Stimulated activated CD8-positive, alpha-beta memory T cell treated with anti-CD3 and anti-CD28 coated beads, Interleukin-15, amount 100 ng/mL, for 48 hours (primary cell): ENCODE measurements at places on chromosomes 1 and 21.

DNA sequence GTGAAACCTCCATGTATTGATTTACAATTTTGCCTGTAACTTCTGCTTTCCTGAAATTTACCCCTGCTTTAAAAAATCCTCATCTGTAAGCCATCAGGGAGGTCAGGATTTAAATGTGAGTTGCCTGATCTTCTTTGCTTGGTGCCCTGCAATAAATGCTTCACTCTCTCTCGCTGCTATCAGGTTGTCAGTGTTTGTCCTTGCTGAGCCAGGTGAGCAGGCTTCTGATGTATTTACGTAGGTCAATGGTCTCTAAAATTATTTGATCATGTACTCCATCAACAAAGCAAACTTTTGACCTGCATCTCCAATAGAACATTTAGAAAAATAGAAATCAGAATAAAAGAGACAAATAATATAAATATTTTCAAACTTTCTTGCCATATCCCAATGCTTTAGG is 453.4 kb downstream of the DPYD start:
- no peak for DNase-seq

DNA sequence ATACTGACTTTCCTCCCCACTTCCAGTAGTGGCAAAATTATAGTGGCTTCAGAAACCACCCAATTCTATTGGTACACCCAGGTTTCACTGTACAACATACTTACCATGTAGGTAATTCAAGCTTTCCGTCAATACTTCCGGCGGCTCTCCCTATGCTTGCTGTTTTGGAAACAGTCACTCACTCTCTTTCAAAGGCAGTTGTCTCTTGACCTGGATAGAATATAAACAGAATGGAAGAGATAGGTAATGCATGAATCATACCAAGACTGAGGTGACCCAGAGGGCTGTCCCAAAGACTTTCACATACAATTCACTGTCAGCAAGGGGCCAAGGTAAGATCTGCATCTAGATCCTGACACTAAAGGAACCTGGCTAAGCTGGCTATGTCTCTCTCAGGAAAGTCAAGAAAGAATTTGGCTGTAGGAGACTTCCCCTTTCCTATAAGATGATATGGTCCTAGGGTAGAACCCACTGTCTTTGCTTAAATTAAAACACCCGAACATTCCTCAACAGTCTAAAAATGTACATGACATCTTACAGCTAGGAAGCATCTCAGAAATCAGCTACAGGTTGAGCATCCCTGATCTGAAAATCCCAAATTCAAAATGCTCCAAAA is 59.6 kb downstream of the LUZP1 start:
- no peak for DNase-seq

DNA sequence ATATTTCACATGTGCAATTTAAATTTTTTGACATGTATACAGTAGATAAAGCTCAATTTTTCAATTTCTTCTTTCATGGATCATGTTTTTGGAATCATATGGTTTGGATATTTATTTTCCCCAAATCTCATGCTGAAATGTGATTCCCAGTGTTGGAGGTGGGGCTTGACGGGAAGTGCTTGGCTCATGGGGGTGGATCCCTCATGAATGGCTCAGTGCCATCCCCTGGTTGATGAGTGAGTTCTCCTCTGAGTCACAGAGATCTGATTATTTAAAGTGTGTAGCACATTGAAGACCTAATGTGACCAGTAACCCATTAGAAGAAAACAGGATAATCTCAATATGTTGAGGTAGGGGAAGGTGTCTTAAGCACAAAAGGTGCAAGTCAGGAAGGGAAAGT is 9.1 kb upstream of the IFI16 start:
- no peak for DNase-seq

DNA sequence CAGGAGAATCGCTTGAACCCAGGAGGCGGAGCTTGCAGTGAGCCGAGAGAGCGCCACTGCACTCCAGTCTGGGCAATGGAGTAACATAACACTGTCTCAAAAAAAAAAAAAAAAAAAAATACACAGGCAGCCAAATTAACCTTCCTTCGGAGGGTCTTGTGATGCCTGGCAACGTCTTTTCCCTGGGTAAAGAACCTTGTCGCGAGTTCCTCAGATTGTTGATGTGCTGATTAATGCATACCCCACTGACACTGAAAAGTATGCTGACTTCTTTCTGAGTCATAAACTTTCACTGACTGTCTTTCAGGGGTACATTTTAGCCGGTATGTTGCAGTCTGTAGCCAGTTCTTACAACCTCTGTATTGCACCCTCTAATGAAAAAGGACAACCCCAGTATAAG is 95.1 kb upstream of the SOD1 start:
- DNase-seq = no peak

DNA sequence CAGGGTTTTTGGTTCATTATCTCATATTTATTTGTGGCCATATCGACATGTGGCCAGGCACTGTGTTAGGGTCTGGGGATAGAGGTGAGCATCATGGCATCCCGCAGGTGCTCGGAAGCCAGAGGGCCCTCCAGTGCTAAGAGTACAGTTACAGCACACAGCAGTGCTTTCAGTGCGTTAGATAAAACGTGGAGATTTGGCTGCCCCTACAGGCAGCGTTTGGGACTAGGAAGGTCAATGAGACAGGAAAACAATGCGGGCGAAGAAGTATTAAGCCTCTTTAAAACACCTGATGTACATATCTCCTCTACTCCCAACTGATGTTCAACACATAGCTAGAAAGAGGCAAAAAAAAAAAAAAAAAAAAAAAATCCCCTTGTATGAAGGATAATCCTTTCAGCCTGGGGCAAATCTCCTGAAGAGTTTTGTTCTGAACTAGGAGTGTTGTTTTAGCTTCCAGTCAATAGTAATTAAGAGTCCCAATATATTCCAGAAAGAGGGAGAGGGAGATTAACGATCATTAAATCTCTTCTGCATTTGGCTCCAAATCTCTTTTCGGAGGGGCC is 80.1 kb downstream of the CAPZB start:
- no peak for DNase-seq

DNA sequence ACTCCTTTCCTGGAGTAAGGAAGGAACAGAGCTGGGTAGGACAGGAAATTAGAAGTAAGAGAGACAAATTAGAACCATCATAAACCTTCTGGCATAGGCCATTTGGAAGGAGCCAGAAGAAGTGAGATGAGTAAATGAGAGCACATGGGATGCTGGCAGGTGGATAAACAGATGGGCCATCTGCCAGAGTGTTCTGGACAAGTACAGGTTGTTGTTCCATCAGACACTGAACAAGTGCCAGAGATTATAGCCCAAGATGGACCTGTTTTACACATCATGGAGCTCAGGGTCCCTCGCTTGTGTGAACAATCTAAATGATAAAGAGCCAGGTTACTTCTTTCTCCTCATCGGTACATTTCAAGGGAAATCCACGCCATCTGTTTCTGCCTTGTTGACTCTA is 200.3 kb downstream of the HHIPL2 start:
- DNase-seq = no peak

DNA sequence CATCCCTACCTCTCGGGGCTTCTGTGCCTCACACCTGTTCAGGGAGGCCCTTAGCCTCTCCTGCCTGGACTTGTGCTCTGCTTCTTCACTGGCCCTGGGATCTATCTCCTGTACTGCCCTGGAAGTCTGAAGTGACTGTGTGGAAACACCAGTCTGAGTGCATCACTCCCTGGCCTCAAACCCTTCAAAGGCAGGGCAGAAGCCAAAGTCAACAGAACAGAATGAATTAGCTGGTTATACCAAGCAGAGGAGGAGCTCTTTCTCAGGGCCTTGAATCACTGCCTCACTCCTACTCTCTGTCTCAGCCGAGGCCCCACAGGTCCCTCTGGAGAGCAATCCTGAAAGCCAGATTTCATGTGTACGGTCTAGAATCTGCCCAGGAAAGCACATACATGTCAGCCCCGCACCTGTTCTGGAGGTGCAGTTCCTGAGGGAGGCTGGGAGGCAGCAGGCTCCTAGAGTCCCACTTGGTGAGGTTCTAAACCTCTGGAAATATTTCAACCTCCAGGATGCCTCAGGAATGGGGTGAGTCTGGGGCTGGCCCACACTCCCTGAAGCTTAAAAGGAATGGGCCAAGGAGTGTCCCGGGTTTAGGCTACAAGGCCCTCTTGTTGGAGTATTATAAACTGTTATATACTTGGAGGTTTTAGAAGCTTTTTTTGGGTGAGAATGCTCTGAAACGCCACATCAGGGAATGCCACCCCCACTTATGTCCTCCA is 98.3 kb downstream of the ABCA4 start:
- DNase-seq = no peak

DNA sequence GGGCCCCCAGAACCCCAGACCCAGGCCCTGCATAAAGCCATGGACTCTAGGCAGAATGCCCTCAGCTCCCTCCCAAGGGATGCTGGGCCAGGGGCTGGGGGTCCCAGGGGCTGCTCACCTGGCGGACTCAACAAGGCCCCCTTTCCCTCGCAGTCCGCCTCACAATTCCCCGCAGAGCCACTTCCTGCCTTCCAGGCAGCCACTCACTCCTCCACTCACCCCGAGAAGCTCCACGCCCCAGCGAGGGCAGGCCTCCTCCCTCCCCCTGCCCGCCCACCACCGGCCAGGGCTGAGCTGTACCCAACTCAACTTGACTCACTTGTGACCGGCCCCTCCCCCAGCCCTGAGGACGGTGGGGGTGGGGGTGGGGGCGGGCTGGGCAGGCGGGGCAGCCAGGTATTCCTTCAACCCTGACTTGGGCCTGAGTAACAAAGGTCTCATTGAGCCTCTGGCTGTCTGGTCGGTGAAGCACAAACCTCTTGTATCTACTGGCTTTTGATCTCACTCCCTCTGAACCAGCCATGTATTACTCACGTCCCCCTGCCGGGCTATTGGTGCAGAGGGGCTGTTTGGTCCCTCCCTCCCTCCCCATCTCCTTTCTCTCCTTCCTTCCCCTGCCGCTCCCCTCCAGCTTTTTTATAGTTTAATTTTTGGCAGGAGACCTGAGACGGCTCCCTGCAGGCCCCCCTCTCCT is 5.9 kb downstream of the BLACAT1 start:
- DNase-seq = peak; percentile 49

DNA sequence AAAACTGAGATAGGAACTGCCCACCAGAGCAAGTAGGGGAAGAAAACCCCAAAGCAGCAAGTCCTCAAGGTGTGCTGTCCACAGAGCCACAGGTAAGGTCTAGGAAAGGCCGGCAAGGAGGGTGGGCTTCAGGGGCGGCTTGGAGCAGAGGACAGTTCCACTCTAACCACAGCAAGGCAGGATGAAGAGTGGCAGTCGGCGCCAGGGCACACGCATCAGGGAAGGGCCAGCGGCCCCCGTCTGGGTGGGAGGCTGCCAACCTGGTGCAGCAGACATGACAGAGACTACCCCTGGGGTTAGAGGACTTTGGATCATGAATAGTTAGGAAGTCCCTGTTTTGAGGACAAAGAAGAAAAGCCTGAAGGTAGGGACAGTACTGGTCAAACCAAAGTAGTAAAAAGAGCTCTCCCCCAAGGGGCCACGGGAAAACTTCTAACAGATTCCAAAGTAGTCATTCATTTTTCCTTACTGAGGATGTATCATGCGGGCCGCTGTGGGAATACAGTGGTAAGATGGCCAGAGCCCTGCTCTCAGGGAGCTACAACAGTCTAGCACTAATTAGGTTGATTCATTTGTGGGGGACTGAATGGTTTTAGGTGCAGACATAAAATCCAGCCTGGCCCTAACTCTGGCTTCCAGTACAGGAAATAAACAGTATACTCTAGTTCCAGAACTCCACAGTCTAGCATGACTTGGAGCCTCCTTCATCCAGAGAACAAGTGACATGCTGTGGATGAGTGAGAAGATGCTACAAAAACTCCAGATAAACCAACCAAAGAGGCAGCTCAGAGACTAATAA is 3.5 kb upstream of the RAP1GAP start:
- DNase-seq = no peak

DNA sequence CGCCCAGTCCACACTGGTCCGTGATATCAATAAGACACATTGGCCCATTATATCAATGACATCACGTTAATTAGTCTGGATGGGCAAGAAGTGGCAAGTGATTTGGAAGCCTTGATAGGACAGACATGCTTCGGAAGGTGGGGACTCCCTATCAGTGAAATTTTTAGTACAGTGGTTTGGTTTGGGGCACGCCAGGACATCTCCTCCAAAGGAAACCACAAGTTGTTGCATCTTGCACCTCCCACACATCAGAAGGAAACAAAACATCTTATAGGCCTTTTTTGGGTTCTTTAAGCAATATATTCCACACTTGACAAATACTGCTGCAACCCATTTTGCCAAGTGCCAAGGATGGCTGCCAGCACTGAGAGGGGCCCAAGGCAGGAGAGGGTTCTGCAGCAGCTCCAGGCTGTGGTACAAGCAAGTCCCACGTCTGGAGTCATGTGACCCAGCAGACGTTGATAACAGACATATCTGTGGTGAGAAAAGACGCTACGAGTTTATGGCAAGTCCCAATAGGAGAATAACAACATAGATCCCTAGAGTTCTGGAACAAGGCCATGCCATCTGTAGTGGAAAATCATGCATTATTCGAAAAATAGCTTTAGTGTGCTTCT is 95.3 kb upstream of the DISP3 start:
- no peak for DNase-seq

DNA sequence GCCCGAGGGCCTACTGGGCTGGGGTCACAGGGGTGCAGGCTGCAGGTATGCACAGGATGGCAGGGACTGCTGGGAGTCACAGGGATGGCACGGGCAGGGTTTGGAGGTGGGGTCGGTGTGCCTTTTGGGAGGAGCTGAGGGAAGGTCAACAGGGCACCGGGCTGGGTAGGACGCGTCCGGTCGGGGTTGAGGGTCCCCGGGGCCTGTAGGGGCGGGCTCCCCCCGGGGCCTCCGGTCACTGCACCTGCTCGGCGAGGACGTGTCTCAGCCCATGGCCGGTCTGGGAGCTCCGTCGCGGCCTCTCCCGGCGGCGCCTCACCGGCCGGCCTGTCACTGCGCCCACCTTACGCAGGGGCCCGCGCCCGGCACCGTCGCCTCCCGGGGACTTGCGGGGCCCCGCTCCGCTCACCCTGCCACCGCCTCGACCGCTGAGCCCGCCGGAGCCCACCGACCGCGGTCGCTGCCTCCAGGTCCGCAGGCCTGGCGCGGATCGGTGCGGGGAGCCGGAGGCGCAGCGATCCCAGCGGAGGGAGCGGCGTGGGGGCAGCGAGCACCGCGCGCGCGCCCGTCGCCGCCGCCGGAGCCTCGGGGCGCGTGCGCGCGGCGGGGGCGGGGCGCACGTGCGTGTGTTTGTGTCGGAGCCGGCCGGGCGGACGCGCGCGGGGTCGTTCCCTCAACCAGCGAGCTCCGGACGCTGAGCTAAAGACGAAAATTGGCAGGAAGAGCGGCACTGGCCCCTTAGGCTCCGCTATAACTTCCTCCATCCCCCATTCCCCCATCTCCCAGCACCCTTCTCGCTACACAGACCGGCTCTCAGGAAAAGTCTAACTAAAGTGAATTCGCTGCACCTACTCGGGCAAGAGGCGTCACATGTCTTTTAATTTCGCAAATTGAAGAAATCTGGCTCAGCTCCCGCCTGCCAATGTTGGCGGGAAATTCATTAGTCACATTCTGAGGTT is at the start of gene AMIGO1:
TSS of gene AMIGO1 (minus strand) at position 552 of the 959 bp plus-strand sequence. CDS start 815 bp downstream, outside the sequence.
- no peak for DNase-seq

- DNase-seq = no peak
These were observed 11.1 kb upstream of the PEX19 start for GRCh38 chr1:160296036-160296435.

GRCh38 chr1:95041491-95042165 is 31.1 kb downstream of the ALG14 start:
- no peak for DNase-seq
